ENCODE measurements at places on chromosomes 7 and 10.

DNA sequence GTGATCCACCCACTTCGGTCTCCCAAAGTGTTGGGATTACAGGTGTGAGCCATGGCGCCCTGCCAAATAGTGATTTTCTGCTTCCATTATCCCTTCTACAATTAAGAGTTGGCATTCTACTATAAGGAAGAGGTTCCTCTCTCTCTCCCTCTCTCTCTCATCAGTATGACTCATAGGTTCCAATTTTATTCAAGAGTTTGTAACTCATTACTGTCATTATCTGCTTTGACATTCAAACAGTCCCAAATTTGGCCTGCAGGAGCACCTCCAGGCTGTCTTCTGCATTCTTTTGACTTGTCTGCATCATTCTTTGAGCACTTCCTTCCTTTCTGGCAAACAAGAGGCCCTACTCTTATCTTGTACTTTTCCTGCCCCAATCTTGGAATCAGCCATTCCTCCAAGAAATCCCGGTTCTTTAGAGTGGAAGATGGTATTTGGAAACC lies 33.2 kb upstream of the CALU start:
- DNase-seq: no peak

- no peak for DNase-seq
Observed at GRCh38 chr10:118298787-118299186, 43.3 kb downstream of the FAM204A start.

- no peak for DNase-seq
Observed at GRCh38 chr7:139526578-139527544, 3.4 kb downstream of the CLEC2L start.

- no peak for DNase-seq
Observed at GRCh38 chr10:21421016-21421415, 104.5 kb downstream of the SKIDA1 start.

GRCh38 chr7:128114806-128115205 lies 83.6 kb upstream of the LRRC4 start:
- no peak for DNase-seq

DNA sequence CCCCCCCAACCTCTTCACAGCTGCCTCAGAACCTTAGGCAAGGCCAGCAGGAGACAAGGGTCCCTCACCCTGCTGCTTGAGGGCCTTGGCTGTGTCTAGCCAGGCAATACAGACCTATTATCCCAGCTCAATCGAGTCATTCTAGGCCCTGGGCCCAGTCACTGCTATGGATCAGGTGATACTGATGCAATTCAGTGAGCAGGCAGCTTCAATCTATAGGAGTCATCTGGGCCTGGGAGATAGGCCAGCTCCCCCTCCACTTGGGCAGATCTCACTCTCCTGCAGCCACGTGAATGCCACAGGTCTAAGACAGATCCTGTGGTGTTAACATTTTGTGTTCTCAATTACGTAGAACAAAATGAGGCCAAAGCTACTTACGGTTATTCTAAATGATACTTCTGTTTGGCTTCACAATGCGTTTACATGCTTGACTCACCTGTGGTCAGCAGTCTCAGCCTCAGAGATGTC lies 68.0 kb upstream of the LRRC4 start:
- DNase-seq: no peak

Measured in stimulated activated CD8-positive, alpha-beta memory T cell treated with anti-CD3 and anti-CD28 coated beads, Interleukin-4, amount 100 ng/mL, for 48 hours (primary cell).